ENCODE measurements at places on chromosomes 7 and 10. TPM values are rescaled to one million over a fixed set of nuclear protein-coding genes. Genes with fewer than 3 reads are reported as not detected.

BICC1 gene
- total RNA-seq, result 64.7 TPM

CPN1 gene
- total RNA-seq, result not detected

PPP1R3C gene
- total RNA-seq, result 94.5 TPM

CFTR gene
- under 0.01 TPM for total RNA-seq

HYCC1 gene
- total RNA-seq, result 197 TPM

ANKRD22 gene
- total RNA-seq, result 0.17 TPM

MAP3K8 gene
- 20.0 TPM for total RNA-seq

CTAGE4 gene
- 0.17 TPM for total RNA-seq

CXCL12 gene
- 611 TPM for total RNA-seq

ANKIB1 gene
- 60.4 TPM for total RNA-seq

AGR2 gene
- not detected for total RNA-seq

GPR85 gene
- 9.2 TPM for total RNA-seq

PGAM2 gene
- total RNA-seq, result 0.26 TPM

URGCP gene
- 27.7 TPM for total RNA-seq

MMRN2 gene
- 2.1 TPM for total RNA-seq

SLC39A12 gene
- not detected for total RNA-seq

ZDHHC6 gene
- 28.0 TPM for total RNA-seq

AMZ1 gene
- 0.33 TPM for total RNA-seq

ZNF138 gene
- 3.9 TPM for total RNA-seq

CLDN15 gene
- total RNA-seq, result 3.1 TPM

EPO gene
- total RNA-seq, result not detected

CYCS gene
- total RNA-seq, result 25.7 TPM

NOS3 gene
- 0.50 TPM for total RNA-seq

MMD2 gene
- total RNA-seq, result not detected

STEAP1B gene
- 10.3 TPM for total RNA-seq

LGI1 gene
- not detected for total RNA-seq

NME8 gene
- not detected for total RNA-seq

CPA2 gene
- under 0.01 TPM for total RNA-seq

ADRB1 gene
- total RNA-seq, result not detected

FAM25C gene
- not detected for total RNA-seq

PTTG1IP2 gene
- total RNA-seq, result not detected

TACC2 gene
- 7.6 TPM for total RNA-seq

TAC1 gene
- total RNA-seq, result under 0.01 TPM

SFXN3 gene
- 55.0 TPM for total RNA-seq

CYP3A7 gene
- total RNA-seq, result 37.8 TPM

PDZD7 gene
- 1.3 TPM for total RNA-seq

ITPRIP gene
- 6.8 TPM for total RNA-seq

CYP2C19 gene
- not detected for total RNA-seq

C10orf105 gene
- total RNA-seq, result under 0.01 TPM

TAS2R5 gene
- 1.0 TPM for total RNA-seq

PIK3AP1 gene
- total RNA-seq, result 0.17 TPM

SPDYE8 gene
- total RNA-seq, result not detected

FBXO24 gene
- total RNA-seq, result 0.33 TPM

HACD1 gene
- total RNA-seq, result 23.1 TPM

CUZD1 gene
- total RNA-seq, result 0.50 TPM

All from fibroblast of lung (primary cell).